ENCODE measurements at places on chromosomes 11 and 22.

DNA sequence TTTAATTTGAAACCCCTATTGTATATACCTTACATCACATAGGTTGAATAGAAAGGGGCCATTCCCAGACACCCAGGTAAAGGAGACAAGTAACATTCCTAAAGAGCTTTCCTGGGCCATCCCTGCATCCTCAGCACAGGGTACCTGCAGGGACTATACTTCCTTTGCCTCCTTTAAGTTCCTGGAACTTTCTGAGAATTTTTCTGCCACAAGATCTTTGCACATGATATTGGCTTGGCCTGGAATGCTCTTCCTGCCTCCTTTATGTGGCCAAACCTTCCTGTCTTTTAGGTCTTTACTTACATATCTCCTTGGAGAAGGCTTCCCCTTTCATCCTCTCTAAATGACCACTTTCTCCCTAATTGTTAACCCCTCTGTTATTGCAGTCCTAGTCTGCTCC, 7.9 kb upstream of the AMOTL1 start:
- DNase-seq = no peak

- DNase-seq = no peak
These were observed 96.9 kb downstream of the MORC2 start for GRCh38 chr22:30871391-30872284.

DNA sequence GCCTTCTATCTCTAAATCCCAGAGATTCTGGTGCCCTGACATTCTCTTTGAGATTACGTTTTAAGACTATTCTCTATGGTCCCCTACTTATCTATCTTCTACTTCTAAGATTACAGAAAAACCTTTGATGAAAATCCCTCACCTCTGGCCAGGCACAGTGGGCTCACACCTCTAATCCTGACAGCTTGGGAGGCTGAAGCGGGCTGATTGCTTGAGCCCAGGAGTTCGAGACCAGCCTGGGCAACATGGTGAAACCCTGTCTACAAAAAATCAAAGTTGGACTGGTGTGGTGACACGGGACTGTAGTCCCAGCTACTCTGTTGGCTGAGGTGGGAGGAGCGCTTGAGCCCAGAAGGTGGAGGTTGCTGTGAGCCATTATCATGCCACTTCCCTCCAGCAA, 14.4 kb downstream of the NUP98 start:
- DNase-seq = no peak

DNA sequence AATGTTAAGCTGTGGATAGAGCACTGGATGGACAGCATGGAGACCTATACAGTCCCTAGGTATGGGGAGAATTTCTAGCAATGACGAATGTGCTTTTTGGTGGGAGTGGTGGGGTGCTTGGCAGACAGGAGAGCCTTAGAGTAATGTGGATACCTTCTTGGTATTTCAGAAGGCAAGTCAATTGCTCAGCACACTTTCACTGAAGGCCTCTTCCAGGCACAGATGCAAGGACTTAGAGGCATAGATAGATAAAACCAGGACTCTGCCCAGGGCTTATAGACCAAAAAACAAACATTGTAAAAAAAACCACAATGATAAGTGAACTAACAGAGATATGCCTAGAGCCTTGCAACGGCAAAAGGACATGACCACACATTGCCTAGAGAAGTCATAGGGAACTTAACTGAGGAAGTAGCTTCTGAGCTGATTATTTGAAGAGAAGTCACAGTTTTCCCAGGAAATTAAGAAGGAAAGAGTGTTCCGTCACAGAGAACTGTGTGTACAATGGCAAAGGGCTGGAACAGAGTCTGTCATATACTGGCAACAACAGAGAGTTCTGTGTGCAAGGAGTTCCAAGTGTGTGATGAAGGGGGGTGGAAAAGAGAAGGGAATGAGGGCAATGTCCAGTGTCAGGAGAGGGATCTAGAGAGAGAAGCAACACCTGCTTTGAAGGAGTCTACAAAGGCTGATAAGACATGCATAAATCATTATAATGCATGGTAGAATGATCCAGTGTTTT, 65.9 kb upstream of the PICALM start:
- no peak for DNase-seq

- peak; percentile 44 for DNase-seq
These were observed 29.6 kb downstream of the EHF start for GRCh38 chr11:34650528-34650927.

DNA sequence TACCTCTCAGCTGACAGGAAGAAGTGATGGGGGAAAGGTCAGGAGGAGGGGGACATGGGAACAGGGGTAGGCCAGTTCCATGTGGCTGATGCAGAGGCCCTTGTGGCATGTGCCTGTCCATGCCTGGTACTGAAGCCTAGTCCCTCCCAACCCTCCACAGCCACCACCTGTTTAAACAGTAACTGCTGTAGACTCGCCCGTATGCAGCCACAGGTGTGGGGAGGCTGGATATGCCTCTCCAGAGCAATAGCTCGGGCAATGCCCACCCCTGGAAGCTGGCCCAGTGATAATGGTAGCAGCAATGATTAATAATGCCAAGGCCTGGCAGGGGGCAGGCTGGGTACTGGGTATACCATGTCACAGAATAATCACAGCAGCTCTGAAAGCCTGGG, 2.3 kb downstream of the SMTN start:
- no peak for DNase-seq

- no peak for DNase-seq
These were observed 1154.6 kb downstream of the JRKL start for GRCh38 chr11:97544431-97544830.

DNA sequence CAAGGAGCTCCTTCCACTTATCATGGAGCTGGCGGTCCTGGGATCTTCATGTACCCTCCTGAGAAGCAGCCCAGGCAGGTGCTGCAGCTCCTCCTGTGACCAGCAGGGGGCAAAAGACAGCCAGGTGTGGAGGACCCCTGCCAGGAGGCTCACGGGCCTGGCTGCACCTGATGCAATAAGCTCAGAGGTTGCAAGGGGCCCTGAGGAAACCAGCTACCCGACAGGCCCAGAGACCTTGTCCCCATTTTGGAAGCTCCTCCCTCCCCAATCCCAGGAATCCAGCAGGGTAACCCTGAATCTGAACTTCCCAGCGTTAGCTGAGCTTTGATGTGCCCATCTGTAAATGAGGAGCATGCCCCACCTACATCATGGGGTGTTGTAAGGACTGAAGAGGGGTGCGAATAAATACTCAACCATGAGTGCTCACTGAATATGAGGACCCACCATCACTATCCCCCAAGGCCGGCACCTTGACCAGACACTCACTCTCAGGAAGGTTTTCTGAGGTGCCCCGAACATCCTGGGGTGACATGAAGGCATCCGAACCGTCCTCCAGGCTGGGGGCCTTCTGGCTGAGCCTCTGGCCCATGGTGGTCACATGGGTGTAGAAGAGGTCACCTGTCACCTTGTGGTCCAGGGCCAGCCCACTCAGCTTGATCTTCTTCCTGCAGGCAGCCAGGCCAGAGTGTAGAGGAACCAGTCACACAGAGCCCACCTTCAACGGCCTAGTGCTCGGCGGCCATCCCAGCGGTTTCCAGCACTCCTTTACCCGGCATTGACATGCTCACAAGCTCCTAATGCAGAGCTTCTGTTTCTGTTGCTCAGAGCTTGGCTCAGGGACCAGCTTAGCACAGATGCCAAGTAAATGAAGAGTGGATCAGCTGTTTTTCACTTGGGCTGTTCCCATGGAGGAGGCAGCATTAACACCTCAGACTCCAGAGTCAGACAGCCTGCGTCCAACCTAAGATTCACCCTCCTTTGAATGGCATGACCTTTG, 21.7 kb downstream of the SLC43A1 start:
- peak; percentile 56 for DNase-seq

GRCh38 chr11:11979488-11980117, 28.8 kb downstream of the DKK3 start:
- DNase-seq = no peak

DNA sequence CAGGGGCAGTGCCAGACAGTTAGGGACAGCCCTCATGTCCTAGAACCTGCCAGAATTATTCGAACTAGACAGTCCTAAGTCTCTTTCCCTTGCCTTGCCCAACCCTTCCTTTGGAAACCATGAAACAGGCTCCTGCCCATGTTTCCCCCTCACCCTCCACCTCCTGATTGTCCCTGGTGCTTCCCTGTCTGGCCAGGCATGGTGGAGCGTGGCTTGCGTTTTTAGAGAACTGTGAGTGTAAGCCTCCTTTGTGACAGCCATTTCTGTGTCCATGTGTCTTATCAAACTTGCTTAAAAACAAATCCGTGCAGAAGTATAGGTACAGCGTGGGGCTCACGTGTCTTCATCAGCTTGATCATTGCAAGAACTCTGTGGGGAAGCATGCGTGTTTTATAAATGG, 54.9 kb downstream of the MPPED1 start:
- DNase-seq = no peak

Data from stimulated activated CD4-positive, alpha-beta T cell treated with anti-CD3 and anti-CD28 coated beads, Interleukin-1b, Interleukin-23, amount 100 ng/mL, for 1 hour (primary cell).